ENCODE measurements at places on chromosomes 1 and 21. TPM values are rescaled to one million over a fixed set of nuclear protein-coding genes. Genes with fewer than 3 reads are reported as not detected.

GRCh38 chr1:53395671-53396215 is 63.5 kb upstream of the DMRTB1 start:
- DNase-seq, result no peak

DNA sequence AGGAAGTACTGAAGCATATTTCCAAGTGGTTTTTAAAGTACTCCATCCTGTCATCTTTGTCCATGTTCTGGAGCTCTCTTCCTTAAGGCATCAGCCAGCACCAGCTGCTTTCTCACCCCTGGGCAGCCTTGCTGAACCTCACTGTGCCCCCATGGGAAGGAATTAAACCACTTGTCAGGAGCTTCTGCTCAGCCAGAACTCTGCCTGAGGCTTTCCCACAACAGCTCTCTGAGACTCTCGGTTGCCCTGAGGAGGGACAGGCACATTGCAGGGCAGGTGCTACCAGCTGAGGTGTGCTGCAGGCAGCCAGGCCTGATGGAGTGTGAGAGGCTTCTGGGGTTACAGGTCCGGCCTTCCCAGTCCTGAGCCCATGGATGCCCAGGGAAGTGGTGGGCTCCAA is 30.9 kb downstream of the FAM163A start:
- no peak for DNase-seq

- no peak for DNase-seq
Observed at GRCh38 chr1:237640011-237640671, 250.6 kb downstream of the ZP4 start.

HCRTR1 gene
- 0.49 TPM for total RNA-seq

NCF2 gene
- 6.7 TPM for total RNA-seq

TEDDM1 gene
- total RNA-seq, result not detected

Data from Right ventricle myocardium inferior (tissue), 1 donor.